ENCODE measurements at places on chromosomes 5 and 9.

DNA sequence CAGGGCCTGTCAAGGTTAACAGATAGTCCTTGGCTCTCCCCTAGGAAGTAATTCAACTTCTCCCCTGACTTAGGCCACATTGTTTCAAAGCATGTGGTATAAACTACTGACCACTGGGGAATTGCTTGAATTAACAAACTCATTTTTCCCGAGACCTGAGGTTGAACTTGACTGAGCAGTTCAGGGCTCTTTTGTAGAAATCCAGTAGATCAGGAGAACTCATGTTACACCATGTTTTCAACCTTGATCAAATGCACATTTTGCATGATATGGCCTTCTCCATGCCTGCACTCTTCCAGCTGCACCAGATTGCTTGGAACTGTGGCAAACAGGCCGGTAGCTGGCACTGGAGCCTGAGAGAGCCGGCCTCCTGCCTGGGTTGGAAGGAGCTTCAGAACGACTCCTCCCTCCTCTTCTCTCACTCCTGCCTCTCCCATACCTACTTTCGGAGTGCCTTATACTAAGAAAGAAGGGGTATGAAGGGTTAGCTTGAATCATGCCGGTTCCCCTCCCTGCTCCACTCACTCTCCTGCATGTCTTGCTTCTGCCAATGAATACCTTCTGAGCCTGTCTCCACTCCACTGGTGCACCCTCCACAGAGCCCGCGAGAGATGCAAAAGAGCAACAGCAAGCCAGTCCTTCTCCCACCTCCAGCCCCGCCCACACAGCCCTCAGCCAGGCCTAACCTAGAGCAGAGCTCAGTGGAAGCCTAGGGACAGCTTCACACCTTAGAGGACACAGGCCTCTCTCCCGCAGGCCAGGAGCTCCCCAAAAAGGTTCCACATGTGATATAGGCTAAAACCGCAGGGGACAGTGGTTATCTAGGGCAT is 159.4 kb downstream of the MACROH2A1 start:
- DNase-seq, result no peak

- no peak for DNase-seq
These were observed 357.5 kb downstream of the TAF11L14 start for GRCh38 chr5:17991775-17992174.

DNA sequence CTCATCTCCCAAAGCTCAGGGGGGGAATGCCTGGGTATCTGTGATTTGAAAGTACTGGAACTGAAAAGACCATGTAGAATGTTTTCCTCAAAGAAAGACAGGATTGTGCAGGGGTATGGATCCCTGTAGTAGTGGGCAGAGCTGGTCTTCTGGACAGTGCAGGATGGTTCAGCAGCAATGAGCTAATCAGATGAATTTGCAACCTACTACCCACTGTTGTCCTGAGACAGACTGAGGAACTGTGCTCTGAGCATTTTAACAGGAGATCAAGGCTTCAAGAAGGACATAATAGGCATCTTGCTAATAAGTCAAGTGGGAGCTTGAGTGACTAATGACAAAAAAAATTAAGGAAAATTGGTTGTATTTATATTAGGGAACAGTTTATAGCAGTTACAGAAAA is 61.7 kb downstream of the FYB1 start:
- DNase-seq, result no peak

DNA sequence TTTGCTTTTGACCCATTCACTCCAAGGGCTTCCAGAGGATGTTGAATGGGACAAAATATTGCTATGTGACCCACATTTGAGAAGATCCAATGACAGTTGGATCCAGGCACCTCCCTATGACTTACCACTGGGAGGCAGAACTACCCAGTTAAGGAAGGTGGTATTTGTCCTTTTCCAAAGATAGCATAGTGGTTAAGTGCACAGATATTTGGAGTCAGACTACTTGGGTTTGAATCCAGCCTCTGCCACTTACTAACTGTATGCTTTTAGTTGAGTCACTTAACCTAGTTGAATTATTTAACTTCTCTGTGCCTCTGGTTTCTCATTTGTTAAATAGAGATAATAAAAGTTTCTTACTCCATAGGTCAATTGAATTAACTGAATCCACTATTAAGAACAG is 74.5 kb upstream of the PALM2AKAP2 start:
- DNase-seq, result no peak

- DNase-seq, result peak; percentile 17
These were observed 246.8 kb downstream of the ARHGAP26 start for GRCh38 chr5:143016777-143017516.

DNA sequence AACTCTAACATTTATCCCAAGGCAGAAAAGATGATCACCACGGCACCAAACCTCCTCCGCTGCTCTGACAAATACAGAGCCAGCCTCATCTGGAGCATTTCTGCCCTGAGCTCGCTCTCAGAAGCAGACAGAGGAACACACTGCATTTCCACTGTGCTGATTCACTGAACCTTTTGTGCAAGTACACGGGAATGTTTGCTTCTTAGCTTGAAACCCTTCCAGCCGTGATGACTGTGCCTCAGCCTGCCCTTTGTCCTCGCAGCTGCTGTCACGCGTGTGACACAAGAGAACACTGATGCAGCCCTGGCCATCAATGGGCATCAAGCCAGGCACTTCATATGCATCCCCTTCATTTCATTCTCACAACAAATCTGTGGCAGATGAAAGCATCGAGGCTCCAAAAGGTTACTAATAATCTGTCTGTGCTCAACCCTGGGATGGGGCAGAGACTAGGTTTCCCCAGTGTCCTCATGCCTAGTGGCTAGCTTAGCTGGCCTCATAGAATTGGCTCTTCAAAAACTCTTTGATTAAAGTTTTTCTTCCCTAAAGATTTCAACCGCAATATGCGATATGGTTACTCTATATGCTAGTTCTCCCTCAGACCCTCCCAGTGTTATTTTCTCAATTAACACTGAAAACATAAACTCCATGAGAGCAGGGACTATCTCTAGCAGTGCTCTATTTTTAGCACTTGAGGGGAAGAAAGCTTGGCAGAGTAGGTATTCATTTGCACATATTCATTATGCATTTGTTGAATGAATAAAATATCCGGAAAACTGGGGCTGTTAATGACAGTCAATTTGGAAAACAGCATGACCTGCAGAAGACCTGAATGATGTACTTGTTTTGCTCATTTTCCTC is 7.3 kb downstream of the CDC14B start:
- DNase-seq, result no peak

DNA sequence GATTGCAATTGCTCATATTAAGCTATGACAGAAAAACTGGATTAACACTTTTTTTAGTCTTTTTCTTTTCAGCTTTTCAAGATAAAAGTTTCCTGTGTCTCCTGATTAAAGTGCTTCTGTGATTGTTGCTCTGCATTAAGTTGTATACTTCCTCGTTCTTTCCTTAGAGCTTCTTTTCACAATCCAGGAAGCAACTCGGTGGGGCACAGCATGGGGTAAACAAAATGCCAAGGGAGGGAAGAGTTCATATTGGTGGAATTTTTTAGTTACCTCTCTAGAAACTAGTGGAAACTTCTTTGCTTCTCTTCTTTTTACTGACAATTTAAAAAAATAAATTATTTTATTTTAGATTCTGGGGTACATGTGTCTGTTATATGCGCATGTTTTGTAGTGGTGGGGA is 37.8 kb upstream of the ARRDC3 start:
- DNase-seq, result no peak

DNA sequence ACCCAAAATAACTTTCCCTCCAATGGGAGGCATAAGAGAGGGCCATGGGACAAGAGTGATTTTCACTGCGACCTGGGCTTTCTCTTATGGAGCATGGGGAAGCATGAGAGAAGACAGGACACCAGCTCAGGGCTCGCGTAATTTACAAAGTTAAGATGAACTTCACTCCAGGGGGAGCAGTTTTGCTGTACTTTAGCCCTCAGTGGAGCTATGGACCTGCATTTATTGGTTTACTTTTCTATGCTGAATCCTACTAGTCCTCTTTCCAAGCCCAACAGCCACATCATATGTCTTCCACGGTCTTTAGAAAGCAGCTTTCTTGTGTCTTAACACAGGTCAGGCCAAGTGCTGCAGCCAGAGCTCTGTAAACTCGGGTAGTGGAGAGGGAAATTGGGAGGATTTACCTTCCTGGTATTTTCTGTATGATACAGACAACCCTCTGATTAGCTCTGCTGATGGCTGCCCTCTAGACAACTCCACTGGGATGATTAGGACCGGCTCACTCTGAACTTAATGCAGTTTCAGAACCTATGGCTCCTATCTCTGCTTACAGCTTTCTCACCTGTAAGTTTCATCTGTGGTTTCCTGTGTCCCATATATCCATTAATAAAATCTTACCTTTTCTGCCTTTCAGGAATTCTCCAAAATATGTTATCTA is 581.0 kb upstream of the RORB start:
- DNase-seq, result no peak

DNA sequence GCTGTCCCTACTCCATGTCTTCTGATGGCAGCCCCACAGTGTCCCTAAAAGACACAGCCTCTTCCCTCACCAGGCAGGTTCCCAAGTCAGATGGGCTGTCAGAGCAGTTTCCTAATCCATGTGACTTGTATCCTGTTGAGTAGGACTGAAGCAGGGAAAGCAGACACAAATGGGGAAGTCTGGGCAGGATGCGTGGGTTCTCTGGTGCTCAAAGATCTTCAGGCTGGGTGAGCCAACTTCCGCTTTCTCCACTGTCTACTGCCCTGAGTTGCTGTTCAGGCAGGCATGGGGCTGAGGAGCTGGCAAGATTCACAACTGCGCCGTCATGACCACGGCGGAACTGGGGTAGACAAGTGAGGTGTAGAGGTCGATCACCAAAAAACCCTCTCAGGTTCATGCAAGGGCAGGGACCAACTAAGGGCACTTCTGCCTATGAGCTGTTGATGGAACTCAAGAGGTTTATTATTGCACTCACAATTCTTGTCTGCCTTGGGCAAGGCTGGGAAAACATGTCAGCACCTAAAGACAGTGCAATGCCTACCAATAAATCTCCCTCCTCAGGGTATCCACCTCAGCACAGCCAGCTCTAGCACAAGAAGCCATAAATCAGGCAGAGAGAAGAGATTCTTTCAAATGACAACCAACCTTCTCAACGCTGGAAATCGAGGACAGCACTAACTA is 83.4 kb downstream of the RAPGEF1 start:
- DNase-seq, result peak; percentile 83

DNA sequence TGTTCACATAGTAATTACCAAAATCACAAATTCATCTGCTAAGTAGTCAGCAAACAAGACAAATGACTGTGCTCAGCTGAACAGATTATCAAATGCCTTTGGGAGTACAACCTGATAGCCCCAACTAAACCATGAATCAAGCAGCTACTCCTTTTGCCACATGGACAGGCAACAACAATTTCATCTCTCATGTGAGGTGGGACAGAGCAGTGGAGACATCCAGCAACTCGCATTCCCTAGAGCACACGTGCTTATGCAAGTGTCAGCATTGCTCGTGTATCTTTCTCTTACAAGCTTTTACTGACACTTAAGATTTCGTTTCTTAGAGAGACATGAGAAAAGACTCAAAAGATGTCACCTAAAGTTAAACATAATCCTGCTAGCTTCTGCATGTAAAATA is 42.7 kb upstream of the PPP2R2B start:
- no peak for DNase-seq

DNA sequence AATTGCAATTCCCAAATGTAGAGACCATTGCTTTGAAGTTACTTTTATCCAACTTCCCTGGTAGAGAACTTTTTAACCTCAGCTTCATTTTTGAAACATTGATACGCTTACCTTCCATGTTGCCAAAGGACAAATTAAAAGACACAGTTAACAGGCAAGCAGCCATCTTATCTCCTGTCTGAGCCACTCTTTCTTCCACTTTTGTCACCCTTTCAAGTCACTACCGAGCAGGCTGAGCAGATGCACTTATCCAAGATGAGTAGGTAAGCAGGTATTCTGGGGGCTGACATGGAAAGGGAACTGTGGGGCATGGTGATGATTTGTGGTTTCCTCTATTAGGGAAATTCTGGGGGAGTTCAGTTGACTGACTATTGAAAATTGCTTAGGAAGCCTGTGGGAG is 66.7 kb downstream of the DOCK2 start:
- DNase-seq, result no peak

DNA sequence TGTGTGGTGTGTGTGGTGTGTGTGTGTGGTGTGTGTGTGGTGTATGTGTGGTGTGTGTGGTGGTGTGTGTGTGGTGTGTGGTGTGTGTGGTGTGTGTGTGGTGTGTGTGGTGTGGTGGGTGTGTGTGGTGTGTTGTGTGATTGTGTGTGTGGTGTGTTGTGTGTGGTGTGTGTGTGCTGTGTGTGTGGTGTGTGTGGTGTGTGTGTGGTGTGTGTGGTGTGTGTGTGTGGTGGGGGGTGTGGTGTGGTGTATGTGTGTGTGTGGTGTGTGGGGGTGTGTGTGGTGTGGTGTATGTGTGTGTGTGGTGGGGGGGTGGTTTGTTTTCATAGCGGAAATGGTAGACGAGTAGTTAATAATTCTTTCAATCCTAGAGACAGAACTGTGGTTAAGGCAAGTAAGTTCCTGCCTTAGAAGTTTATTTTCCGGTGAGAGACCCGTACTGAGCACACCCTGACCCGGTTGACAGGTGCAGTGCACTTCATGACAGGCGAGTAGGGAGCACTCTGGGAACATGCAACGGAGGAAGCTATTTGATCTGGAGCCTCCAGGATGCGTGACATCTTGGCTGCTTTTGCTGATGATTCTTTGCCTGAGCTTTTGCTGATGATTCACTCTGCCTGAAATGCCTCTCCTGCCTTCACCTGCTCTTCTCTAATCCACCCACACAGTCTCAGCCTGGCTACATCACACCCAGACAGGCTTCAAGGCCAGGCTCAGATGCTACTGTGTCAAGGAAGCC is 21.7 kb upstream of the FAT2 start:
- no peak for DNase-seq

DNA sequence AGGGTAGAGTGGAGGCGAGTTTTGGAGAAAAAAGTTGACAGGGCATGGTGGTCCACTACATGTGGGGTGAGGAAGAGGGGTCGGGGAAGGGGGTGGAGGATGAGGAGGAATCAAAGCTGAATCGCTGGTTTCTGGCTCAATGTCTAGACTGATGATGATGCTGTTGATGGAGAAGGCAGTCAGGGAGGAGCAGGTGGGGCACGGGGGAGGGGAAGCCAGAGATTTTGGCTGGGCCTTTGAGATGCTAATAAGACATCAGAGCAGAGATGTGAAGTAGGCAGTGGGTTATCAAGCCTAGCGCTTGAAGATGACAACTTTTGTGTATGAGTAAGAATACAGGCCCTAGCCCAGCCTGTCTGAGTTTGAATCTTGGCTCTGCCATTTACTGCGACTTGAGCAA is 32.4 kb upstream of the TTC23L start:
- no peak for DNase-seq

GRCh38 chr5:107673368-107674136 is 2.8 kb upstream of the EFNA5 start:
- peak; percentile 42 for DNase-seq

DNA sequence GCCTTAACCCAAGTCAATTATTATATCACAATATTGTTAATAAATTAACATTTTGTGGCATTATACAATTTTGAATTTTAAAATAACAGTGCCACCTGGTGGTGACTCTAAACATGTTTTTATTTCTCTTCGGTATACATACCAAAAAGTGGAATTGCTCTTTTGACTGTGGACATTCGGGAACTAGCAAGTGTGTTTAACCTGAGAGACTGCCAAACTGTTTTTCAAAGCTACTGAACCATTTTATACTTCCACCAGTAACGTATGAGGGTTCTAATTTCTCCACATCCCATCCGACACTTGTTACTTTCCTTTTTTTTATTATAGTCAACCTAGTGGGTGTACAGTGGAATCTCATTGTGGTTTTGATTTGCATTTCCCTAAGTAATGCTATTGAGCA is 18.3 kb upstream of the HSDL2 start:
- peak; percentile 34 for DNase-seq

GRCh38 chr5:150243590-150243989 is 46.0 kb downstream of the CAMK2A start:
- DNase-seq, result no peak

- DNase-seq, result no peak
These were observed 3.7 kb upstream of the TTLL11 start for GRCh38 chr9:122096620-122097415.
